ENCODE measurements at places on chromosomes 7 and 10.
A peak's percentile ranks its signal among the peaks of the same experiment; 100 is the strongest.

DNA sequence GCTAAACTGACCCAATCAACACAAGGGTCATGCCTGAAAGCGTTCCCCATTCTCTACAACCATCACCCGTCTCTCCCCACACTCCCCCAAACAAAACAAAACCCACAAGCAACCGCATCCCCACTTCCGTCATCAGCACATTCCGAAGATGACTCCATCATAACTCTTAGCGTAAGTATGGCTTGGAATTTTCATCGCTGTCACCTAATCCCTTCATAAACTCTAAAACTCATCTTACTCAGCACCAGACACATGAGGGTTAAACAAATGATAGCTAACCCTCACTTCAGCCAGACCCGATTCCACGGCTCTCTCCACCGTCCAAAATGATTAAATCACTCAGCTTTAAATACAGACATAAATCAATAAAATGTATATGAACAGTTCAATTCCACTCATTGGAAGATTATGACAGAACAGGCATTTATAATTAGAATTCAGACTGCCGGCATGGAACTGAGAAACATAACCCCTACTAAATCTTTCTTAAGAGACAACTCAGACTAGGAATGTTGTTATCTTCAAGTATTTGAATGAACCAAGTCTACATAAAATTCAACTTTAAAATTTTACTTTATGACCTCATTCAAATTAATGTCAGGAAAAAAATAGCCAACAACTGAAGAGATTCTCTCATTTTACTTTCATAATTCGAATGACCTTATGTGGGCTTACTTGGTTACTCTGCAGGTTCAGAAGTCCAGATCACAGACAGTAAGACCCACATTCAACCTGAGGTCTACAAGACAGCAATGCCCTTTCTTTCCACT is 215.9 kb downstream of the PARD3 start:
- no peak for DNase-seq

- DNase-seq, result no peak
Measured at GRCh38 chr10:30047430-30047829, 12.0 kb downstream of the JCAD start.

GRCh38 chr10:69668721-69669120 is 38.7 kb downstream of the FAM241B start:
- DNase-seq, result no peak

DNA sequence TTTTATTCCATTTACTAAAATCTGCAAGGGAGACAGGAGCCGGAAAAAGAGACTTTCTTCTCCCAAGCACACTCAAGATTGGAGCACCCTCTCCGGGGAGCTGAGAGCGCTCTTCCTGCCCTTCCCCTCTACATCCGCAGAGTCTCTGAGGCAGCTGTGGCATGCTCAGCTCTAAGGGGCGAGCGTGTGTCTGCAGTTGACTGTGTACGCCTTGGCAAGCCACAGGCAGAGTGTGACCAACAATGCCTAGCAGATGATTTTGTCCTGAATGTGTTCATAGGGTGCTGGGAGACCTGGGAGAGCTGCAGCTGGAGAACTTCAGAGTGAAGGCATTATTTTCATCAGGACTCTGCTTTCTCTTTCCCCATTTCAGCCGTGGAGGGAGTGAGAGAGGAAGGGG is 20.7 kb downstream of the MTURN start:
- no peak for DNase-seq

- DNase-seq, result no peak
Measured at GRCh38 chr7:40965774-40966173, 737.1 kb downstream of the INHBA start.

- no peak for DNase-seq
Measured at GRCh38 chr10:27366769-27367168, 126.2 kb upstream of the ACBD5 start.

- no peak for DNase-seq
Measured at GRCh38 chr10:12380999-12381398, 31.7 kb downstream of the CAMK1D start.

DNA sequence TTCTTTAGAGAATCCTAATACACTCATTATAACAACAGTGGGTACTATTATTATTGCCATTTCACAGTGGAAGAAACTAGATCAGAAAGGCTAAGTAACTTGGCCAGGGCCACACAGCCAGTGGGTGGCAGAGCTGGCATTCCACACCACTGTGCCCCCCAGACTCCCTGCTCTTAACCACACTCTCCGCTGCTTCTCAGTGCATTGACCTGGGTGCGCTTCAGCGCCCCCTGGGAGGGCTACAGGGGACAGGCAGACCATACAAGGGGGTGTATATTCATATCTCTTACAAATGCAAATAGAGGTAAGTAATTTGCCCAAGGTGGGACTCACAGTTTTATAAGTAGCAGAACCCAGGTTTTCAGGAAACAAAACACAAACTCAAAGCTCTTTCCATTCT is 77.0 kb upstream of the NMT2 start:
- DNase-seq, result peak; percentile 19

- no peak for DNase-seq
Measured at GRCh38 chr7:84508606-84509005, 314.0 kb upstream of the SEMA3A start.

DNA sequence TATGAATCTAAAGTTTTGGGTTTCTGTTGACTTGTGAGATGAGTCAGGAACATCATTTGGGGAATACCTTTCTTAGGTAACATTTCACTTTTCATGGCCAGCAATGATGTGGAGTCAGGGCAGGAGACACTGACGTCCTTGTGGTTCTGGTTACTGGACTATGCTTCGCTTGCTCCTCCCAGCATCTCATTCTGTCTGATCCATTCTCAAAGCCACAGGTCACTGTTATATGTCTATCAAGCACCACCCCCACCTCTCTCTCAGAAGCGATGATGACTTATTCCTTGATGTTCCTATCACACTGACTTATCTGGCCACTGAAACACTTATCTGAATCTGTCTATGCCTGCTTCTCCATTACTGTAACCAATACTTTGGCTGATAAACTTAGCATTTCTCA is 51.6 kb downstream of the TES start:
- DNase-seq, result no peak

DNA sequence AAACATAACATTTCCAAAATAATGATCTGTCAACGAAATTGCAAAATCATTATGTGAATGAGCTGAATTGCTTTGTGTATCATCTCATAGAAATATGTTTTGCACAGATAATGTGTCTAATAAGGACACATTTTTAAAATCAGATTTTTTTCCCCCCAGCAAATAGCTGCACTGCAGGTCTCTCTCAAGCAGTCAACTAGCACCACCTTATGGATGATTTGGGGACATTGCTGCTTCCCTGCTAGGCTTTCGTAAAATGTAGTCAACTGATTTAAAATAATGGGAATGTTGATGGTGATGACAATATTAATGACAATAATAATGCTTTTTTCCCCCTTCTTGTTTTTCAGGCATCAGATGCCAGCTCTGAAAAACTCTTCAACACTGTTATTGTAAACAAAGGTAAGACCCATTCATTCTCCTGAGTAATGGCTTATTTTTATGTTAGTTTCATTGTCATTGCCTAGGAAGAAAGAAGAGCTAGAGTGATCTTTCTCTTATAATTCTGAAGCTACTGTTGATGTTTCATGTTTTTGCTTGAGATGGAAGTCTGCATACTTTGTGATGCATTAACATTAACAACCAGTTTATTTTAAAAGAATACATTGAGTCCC is 433.6 kb upstream of the GALNT17 start:
- no peak for DNase-seq

- no peak for DNase-seq
Measured at GRCh38 chr7:74202841-74203556, 6.8 kb upstream of the LAT2 start.

DNA sequence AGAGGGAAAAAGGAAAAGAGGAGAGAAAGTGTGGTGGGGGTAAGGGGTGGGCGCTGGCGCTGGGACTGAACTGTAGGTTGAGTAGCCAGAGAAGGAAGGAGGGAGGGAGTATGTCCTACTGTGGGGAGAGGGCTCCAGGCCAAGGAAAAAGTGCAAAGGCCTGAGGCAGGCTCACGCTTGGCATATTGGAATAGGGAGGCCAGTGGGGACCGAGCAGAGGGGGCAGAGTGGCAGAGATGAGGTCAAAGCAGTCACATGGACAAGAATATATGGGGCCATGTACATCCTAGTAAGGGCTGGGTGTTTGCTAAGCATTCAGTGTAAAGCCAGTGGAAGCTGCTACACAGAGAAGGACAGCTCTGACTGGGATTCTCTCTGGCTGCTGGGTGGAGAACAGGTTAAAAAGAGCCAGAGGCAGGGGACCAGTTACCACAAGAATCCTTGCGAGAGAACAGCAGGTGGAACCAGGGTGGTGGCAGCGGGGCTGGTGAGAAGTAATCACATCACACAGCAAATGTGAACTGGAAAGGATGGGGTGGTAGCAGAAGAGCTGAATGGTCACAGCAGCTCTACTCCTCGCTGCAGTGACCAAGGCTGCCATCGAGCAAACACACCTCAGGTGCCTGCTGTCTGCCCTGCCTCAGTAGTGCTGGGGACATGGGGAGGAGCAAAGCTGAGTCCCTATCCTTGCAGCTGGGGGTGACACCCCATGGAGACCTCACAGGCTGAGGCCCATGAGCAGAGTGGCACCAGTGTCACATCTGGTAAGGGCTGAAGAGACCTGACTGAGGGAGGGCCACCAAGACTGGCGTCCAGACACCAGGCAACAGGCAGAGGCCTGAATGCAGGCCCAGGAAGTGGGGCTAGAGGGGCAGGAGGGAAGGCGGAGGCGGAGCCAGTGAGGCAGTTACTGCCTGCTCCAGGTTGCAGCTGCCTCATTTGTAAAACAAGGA is 39.5 kb downstream of the FAM53B start:
- DNase-seq, result no peak

DNA sequence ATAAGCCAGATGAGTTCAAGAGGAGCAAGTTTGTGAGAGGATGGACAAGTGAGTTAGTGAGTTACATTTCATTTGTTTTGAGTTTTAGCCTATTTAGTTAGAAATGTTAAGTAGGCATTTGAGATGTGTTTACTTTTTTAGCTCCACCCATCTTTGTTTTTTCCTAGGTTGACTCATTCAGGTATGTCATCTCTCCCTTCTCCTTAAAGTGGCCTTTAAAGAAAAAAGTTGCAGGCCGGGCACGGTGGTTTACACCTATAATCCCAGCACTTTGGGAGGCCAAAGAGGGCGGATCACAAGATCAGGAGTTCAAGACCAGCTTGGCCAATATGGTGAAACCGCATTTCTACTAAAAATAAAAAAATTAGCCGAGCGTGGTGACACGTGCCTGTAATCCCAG is 71.2 kb downstream of the BMPR1A start:
- no peak for DNase-seq

- no peak for DNase-seq
Measured at GRCh38 chr10:126696684-126697083, 26.2 kb upstream of the C10orf90 start.

- peak; percentile 30 for DNase-seq
Measured at GRCh38 chr7:101816595-101817470, 593 bp upstream of the CUX1 start.

- no peak for DNase-seq
Measured at GRCh38 chr10:103102195-103102594, 90.9 kb downstream of the NT5C2 start.

DNA sequence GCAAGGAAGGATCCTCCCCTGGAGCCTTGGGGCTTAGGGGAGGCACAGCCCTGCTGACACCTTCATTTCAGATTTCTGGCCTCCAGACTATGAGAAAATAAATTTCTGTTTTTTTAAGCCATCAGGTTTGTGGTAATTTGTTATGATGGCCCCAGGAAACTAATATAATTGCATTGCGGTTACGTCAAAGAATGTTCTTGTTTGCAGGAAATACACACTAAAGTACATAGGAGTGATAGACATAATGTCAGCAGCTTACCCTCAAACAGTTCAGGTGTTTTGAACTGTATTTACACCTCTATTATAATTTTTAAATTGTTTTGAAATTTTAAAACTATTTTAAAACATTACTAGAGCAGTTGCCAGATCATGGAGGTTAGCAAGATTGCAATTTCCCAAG is 12.6 kb upstream of the FHIP2A start:
- no peak for DNase-seq

DNA sequence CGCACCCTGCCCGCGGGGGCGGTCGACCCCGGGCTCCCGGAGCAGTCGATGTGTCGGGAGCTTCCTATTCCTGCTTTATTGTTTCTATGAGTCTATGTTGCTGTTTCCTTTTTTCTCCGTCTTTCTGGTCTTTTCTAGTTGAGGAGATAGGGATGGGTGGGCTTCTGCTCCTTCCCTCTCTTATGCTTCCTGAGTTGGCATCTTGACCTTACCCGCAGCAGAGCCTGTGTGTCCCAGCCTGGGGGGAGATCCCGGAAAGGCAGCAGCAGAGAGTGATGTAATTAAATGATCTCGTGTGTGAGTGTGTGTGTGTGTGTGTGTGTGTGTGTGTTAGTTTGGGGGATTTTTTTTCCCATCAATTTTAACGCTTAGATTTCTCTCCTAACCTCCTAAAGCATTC is 486 bp upstream of the SORCS1 start:
- no peak for DNase-seq

DNA sequence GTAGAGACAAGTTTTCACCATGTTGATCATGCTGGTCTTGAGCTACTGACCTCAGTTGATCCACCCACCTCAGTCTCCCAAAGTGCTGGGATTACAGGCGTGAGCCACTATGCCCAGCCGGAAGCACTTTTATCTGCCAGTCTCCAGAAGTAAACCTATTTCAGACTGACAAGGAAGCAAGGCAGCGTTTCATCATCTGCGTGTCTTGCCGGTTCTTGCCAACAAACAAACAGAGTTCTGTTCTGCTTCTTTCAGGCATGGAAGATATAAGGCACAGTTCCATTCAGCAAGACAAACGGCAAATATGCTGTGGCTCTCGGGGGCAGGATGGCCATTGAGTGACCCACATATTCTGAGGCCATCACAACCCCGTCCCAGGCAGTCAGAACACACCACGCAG is 15.5 kb upstream of the LARP4B start:
- DNase-seq, result no peak

DNA sequence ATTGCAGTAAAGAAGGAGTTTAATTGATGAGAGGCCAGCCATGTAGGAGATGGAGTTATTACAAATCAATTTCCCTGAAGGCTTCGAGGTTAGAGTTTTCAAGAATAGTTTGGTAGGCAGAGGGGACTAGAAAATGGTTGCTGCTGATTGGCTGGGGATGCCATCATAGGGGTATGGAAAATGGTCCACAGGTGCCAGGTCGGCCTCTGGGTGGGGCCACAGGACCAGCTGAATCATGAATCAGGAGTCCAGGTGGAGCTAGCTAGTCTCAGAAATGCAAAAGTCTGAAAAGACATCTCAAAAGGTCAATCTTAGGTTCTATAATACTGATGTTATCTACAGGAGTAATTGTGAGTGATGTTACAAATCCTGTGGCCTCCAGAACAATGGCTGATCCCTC is 714.0 kb upstream of the GHITM start:
- DNase-seq, result no peak

DNA sequence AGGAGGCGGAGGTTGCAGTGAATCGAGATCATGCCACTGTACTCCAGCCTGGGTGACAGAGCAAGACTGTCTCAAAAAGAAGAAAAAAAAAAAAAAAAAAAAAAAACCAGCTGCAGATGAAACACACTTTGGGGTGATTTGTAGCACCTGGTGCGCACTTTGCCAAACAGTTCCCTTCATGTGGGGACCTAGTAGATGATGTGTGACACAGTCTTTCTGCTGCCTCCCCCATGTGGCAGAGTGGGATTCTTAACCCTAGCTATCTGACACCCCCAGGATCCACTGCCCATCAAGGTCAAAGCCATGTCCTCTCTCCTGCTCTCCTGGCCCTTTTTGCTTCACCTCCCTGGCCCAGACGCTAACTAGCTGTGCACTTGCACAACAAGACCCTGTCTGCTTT is 52.1 kb upstream of the PDZD8 start:
- DNase-seq, result no peak

Data from activated naive CD4-positive, alpha-beta T cell treated with anti-CD3 and anti-CD28 coated beads, Interleukin-2, amount 50 U/mL, for 16 hours (primary cell).